ENCODE measurements at places on chromosomes 11 and 22.

DNA sequence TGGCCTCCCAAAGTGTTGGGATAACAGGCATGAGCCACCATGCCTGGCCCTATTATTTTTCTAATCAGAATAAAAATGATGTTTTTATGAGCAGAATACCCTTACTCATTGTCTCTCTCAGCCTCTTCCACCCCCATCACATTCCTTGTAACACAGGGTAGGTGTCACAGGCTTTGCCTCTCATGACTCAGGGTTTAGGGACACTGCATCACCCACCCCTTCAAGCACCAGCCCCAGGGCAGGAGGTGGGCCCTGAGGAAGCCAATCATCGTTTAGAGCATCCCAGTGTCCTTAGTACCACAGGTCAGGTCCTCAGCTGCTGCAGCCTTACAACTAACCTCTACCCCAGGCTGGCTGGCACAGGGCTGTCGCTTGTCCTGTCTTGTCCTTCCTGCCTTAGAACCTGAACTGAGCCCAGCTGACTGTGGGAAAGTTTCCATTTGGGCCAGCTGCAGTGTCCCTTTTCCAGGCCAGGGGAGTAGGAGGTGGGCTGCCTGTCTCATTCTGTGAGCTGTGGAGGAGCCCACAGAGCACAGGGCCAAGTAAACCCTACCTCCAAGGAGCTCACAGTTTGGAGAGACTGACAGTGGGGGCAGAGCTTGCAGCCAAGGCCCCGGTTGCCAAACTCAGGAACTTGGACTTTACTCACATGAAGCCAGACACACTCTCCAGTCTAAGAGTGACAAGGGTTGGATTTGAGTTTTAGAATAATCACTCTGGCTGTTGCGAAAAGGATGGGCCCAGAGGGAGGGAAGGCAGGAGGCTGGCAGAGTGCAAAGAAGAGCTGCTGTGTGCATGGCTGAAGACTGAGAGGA lies 19.5 kb upstream of the UVRAG start:
- ATAC-seq: no peak

- peak; percentile 13 for ATAC-seq
Measured at GRCh38 chr22:30198921-30199320, 47.6 kb downstream of the LIF start.

- no peak for ATAC-seq
Measured at GRCh38 chr11:71108013-71108865, 144.1 kb downstream of the SHANK2 start.

DNA sequence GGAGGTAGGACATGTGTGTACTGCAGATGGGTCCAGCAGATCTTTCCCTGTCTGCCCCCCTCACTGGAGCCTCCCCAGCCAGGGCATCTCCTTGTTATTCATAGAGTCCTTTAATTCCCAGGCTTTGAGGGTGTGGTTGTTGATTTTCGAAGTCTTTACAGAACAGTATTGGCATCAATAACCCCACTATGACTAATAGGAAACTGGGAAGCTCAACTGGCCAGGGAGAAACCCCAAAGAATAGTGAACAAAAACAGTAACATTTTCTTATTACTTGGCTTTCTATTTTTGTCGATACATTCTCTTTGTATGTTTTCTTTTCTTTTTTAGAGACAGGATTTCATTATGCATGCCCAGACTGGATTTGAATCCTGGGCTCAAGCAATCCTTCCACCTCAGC lies 57.9 kb downstream of the NF2 start:
- ATAC-seq: no peak

Measured in activated T-helper 17 cell treated with anti-CD3 and anti-CD28 coated beads, Interleukin-2, amount 50 U/mL, for 72 hours (primary cell).